AG08396 (cell line): ENCODE measurements at places on chromosomes 5 and 9.

GRCh38 chr5:109411627-109412026 is 1.9 kb upstream of the PJA2 start:
- peak; percentile 48 for DNase-seq

- no peak for DNase-seq
Measured at GRCh38 chr5:141715346-141715905, 33.4 kb upstream of the ARAP3 start.

DNA sequence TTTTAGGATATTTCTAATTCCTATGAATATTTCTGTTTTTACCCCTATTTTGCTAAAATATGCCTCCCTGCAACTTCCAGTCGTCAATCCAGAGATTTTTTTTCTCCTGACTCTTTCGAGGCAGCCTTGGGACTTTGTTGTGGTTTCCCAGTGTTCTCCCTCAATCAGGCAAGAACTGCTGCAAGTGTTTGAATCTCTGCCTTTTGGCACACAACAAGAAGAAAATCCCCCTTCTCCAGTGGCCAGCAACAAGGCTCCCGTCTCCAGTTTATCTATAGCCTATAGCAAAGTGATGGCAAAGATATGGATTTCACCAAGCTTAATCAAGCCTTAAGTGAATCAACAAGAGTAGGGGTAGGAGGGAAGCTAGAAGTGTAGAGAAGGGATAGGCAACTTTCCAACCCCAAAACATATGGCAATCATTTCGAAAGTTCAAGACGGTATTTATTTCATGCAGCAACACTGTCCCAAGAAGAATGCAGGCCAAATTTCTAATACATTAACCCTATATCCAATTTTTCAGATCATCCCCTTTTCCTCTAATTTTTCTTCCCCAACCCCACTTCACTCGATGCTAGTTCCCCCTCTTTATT is 37.7 kb upstream of the PAPPA start:
- peak; percentile 18 for DNase-seq

DNA sequence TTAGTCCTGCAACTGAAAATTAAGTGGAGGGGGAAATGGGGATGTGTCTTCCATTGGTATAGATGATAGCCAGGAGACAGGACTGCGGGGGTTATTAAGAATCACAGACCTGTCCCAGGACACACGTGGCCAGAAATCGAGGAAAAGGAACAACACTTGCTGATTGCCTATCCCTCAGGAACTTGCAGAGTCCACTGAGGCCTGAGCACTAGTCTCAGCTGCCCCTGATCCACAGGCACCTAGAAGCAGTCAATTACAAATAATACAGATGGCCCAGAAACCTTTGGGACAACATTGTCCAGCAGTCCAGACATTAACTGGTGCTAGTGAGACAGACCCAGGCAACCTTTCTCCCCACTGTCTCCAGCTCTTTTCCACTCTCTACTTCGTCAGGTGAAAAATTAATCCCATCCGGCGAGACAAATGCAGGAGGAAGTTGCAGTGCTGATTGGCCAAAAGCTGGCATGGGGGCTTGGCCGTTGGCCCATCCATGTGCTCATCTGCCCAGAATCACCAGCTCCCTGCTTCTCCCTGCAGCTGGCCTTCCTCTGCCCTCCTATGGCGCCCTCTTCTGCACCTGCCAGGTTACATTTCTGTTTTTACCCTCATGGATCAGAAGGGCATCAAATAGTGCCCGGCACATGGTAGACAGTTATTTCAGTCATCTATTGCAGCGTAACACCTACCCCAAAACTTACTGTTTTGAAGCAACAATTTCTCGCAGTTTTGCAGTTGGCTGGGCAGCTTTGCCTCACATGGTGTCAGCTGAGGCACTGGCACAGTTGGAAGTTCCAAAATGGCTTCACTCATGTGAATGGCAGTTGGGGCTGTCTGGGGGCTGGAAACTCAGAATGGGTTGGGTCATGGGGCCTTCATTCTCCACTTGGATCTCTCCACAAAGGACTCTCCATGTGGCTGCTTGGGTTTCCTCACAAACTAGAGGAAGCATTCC is 3.6 kb upstream of the B4GALT1 start:
- no peak for DNase-seq

GRCh38 chr9:117191504-117192261 is 223.2 kb downstream of the ASTN2 start:
- no peak for DNase-seq
